ENCODE measurements at places on chromosomes 5 and 9. TPM values are rescaled to one million over a fixed set of nuclear protein-coding genes. Genes with fewer than 3 reads are reported as not detected.

The ACTBL2 gene
- not detected for polyA plus RNA-seq

DNA sequence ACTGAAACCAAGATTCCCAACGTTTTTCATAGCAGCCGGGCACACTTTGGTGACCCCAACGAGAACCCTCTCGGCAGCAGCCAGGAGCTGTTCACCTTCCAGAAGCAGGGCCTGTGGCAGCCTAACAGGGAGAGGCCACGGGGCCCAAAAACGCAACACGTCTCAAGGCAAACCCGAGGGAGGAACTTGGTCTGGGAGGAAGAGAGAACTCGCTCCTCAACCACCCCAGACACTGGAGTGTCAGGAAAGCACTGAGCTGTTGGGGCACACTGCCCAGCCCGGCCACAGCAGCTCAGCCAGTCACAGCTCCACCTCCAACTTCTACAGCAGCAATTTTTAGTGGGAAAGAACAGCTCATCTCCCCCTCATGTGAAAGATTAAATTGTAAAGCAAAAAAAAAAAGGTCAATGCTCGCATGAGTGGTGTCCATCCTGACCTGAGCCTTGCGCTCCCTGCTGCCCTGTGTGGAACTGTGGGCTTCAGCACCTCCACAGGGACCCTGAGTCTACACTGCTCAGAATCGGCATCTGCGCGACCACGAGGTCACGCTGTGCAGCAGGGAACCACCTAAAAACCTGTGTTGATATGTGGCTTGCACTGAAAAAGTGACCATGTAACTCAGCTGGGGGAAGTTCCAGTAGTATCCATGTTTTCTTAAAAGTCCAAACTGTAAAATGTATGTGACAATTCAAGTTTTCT lies 55.0 kb downstream of the IPPK start:
- no peak for DNase-seq

DNA sequence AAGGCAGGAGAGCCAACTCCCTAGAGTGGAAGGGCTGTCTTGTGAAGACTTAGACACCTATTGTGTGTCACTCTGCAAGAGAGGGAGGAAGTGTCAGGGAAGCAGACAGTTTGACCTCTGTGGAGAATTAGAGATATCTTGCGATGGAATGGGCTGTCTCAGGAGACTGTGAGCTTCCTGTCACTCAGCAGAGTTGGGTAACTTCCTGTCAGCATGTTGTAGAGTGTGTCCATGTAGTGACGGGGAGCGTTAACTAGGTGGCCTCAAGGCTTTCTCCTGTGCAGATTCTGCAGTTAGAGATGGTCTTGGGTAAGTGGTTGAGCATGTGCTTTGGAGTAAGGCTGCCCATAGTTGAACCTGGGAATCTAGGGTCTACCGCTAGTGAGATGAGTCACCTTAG lies 136.5 kb downstream of the KIF4B start:
- DNase-seq, result no peak

The SLC25A48 gene
- polyA plus RNA-seq, result 0.24 TPM

DNA sequence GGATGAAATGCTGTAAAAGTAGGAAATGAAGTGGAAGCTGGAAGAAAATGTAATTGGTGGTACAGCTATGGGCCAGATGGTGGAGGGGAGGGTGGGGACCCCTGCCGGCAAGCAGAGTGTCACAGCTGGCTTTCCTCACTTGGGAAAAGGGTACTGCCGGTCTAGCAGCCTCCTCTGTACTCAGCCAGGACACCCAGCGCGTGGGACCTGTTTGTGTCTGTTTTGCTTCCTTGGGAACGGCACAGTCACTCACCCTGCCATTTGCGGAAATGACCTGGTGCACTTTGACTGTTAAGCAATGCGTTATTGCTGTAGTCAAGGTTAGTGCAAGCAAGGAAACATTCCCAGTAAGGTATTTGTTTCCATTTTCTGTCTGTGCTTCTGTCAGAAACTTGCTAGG lies 10.1 kb downstream of the TMEM252 start:
- DNase-seq, result no peak

The PRXL2C gene
- 10.9 TPM for polyA plus RNA-seq

The C9orf50 gene
- not detected for polyA plus RNA-seq

GRCh38 chr5:87867281-87867680 lies 401.4 kb downstream of the TMEM161B start:
- DNase-seq, result no peak

The HMCN2 gene
- polyA plus RNA-seq, result 21.1 TPM

The THBS4 gene
- polyA plus RNA-seq, result 155 TPM

The SLC1A1 gene
- polyA plus RNA-seq, result 0.48 TPM

GRCh38 chr9:110776221-110776620 lies 107.6 kb downstream of the MUSK start:
- DNase-seq, result no peak

DNA sequence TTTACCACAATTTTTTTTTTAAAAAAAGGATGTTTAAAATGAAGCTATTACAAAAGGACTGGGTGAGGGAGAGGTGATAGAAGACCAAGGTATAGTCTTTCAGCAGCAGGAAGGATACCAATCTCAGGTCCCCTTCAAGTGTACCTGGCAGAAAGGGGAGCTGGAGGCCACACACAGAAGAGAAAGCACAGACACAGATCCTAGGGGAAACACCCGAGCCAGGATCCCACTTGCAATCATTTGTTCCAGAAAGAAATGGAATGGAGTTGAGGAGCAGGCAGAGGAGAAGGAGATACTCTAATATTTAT lies 5.6 kb downstream of the GNPDA1 start:
- DNase-seq, result no peak

DNA sequence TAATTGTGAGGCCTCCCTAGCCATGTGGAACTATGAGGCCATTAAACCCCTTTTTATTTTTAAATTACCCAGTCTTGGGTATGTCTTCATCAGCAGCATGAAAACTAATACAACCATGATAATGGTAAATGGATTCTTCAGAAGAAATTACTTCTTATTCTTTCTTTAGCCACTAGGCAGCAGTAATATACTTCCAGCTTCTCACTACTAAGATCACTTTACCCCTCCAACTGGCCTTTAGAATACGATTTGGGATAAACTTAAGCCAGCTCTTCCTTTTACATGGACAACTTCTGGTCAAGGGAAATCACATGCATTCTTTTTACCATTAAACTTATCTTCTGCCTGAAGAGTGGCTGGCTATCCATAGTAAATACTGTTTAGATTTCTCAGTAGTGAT lies 355.4 kb downstream of the MAN2A1 start:
- no peak for DNase-seq

The TRIM52 gene
- 11.1 TPM for polyA plus RNA-seq

- DNase-seq, result no peak
Observed at GRCh38 chr5:172170251-172170701, 17.7 kb downstream of the STK10 start.

- no peak for DNase-seq
Observed at GRCh38 chr5:35920890-35921289, 17.5 kb downstream of the CAPSL start.

DNA sequence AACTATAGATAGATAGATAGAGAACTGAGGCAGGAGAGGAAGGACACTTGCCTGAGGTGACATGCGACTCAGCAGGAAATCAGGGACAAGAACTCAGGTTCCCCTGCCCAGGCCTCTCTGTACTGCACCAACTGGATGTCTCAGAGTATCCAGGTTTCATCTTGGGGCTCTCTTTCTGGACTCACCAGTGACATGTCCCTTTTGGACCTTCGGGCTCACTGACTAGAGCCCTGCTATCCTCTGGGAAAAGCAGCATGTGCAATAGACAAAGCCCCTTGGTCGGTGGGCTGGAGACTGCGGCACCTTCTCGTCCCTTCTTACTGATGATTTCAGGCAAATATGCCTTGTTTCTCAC lies 104.5 kb downstream of the RGS3 start:
- DNase-seq, result no peak

GRCh38 chr5:109299557-109299956 lies 110.2 kb downstream of the PJA2 start:
- no peak for DNase-seq

DNA sequence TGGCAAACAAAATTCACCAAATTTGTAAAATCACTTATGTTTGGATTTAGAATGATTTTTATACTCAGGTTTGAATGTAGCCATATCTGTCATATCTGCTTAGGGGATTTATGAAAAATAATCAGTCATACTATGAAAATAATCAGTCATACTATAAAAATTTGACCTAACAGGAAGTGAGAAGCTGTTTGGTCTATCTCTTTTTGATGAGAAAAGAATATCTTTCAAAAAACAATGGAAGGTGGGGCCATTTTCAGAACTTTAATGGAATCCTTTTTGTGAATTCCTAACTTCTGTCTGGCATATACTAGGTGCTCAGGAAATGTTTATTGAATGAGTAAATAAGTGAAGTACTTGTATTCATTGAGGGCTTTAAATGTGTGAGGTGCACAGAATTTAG lies 70.1 kb downstream of the CWC27 start:
- no peak for DNase-seq

DNA sequence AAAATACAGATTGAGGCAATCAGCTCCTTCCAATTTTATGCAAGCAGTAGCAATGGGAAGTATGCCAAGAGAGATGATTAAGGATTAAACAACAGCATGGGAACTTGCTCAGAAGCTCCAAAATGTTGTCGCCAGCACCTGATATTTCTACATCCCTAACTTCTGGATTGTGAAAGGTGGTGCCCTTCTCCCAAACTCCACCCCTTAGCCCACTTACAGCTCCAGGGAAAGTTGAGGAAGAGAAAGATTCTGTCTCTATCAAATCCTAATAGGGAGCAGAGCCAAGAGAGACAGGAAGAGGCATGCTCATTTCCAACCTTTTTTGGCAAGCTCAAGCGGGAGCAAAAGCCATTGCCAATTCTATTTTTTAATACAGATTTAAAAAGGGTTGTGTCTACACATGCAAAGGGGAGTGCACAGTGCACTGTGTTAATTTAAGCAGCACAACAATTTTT lies 92.4 kb upstream of the NR3C1 start:
- peak; percentile 94 for DNase-seq

DNA sequence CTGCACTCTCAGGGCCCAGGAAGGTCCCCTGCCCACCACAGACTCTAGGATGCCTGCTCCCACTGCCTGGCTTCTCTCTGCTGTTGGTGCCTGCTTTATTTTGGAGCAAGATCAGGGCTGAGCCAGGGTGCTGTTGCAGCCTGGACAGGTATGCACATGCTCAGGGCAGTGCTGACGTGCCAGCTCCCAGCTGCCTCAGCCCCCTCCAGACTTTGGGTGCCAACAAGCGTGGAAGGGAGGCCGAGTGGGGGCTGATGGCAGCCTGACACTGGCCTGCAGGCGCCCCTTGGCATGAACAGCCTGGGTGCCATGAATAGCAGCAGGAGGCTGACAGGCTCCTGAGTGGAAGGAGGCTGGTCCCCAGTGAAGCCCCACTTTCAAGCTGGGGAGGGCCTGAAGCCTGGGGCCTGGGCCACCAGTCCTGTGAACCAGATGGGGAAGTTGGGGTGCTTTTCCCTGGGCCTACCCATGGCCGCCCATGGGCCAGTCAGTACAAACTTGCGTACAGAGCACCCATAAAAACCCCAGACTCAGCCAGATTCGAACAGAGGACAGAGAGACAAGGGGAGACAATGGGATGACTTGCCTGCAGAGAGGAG lies 6.8 kb downstream of the AMBP start:
- no peak for DNase-seq

DNA sequence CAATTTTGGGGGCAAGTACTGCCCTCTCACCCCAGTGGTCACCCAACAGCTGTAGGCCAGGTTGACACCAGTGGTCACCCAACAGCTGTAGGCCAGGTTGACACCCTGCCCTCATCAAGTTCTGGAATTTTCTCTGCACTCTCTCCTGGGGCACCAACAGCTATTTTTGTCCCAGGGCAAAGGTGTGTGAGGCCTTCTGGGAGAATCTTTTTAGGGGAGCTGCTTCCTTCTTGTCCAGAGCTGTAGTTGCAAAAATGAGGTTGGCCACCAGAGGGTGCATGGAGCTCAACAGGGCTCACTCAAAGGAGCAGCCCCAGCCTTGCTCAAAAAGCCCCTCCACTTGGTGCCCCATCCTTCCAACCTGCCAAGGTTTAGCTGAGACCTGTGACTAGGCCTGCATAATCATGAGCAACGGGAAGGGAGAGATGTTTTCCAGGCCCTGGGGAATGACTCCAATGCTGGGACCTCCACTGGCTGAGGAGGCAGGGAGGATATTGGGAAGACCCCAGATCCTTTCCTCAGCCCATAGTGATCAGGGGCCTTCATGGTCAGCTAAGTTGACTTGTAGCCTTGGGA lies 10.6 kb upstream of the P4HA2 start:
- DNase-seq, result no peak

All from muscle of back (tissue), 13 donors.